Astrocyte of the hippocampus (primary cell): ENCODE measurements at places on chromosomes 2 and 18.

GRCh38 chr2:215535125-215535668 lies 99.3 kb upstream of the FN1 start:
- no peak for DNase-seq

GRCh38 chr18:48947092-48947491 lies 3.7 kb downstream of the SMAD7 start:
- no peak for DNase-seq

DNA sequence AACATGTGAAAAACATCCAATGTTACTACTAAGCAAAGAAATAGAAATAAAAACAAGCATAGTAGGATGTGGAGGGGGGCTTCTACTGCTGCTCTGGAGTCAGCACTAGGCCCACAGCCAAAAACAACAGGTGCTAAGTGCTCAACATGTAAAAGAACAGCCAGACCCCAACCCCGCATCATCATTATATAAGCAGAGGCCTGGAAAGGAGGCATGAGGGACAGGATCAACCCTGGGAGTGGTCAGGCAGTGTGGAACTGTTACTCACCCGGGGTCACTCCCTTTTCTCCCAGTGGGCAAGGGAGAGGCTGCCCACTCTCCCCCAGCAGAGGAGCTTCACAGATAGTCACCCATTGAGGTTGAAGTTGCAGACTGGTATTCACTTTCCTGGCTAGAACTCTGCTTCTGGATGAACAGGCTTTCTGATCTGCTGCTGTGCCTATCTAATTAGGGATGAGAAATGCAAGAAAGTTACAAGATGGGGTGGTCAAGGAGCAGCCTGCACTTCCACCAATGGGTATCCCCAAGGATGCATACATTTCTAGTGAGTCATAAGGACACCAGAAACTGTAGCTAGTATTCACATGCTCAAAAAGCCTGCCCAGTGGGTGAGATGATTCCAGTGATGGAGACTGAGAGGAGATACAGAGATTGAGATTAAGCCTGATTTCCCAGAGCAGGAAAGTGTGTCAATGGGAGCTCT lies 480.1 kb upstream of the TCF4 start:
- peak; percentile 53 for DNase-seq

DNA sequence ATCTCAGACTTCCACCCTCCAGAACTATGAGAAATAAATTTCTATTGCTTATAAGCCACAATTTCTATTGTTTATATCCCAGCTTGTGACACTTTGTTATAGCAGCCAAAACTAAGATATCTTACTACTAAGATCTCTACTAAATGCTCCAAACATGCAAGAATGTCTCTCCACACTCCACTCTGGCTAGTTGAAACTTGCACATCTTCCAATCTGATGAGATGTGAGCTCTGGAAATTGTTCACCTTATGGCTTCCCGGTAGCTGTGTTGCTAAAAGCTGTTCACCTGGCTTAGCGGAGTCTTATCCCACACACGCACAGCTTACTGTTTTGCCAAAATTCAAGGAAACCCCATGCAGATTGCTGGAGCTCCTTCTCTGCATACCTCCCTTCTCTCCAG lies 43.9 kb downstream of the PKDCC start:
- no peak for DNase-seq

DNA sequence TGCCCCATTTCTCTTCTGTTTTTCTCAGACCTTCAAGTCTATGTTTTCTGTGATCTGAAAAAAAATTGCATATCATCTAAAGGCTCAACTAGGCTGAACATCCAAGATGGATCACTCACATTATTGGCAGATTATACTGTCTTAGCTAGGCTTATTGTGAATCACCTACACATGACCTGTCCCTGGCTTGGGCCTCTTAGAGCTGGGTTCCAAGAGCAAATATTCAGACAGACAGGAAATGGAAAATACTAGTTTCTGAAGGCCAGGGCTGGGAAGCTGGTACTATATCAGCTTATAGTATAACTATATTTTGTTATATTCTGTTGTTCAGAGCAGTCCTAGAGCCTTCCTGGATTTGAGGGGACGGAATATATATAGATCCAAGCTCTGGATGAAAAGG lies 90.3 kb downstream of the PIK3C3 start:
- DNase-seq: no peak

- DNase-seq: no peak
These were observed 7.7 kb upstream of the GPC1 start for GRCh38 chr2:240427729-240428128.

- DNase-seq: no peak
These were observed 652.0 kb downstream of the PLCL1 start for GRCh38 chr2:198456418-198456817.

GRCh38 chr2:82875858-82876257 lies 1583.2 kb downstream of the SUCLG1 start:
- no peak for DNase-seq

DNA sequence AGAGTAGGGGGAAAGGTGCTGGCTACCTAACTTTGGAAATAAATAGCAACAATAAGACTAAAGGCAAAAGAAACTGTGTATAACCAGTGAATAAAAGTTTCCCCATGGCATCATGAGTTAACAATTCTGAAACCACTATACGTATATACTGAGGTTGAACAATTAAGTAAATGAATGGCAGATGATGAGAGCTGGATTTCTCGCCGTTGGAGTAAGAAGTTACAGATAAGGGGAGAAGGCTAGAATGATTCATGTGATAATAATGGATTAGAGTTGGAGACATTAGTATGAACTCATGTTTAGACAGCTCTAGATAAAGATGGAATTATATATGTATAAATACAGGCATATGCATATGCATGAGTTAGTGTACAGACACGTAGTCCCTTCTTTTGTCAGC lies 152.7 kb downstream of the UBR3 start:
- DNase-seq: no peak

- DNase-seq: no peak
These were observed 114.3 kb upstream of the PPP1CB start for GRCh38 chr2:28637066-28638047.

GRCh38 chr2:219228911-219229304 lies 528 bp downstream of the ATG9A start:
- no peak for DNase-seq

DNA sequence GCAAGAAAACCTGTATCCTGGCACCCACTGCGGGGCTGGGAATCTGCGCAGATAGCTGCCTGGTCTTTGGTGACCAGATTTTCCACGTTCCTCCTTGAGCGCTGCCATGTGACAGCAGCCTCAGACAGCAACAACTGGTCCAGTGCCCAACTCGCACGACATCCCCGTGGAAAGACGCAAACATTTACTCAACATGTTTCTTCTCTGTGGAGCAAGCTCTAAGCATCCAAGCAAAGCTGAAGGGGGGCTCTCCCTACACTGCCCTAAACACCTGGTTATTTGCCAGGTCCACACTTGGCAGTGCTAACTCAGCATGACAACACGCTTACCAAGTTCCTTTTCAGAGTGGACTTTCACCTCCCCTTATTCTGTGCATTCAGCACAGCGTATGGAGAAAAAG lies 11.3 kb downstream of the ZNF516 start:
- DNase-seq: no peak

DNA sequence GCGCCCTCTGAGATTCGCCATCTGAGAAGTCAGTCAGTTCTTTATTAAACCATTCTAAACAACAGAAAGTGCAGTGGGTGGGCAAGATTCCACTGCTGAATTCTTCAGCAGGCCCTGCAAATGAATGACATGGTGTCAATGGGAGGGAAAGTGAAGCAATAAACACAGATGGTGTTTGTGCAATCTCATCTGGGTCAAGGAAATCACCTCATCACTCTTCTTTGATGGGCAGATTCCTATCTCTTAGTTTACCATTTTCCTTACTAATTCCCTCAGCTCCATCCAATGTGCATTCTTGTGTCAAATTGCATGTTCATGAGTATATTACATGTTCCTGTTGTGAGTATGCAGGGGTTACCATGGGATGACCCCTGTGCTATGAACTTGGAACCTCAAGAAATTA lies 100.7 kb upstream of the CYP1B1 start:
- DNase-seq: no peak

- no peak for DNase-seq
These were observed 173.0 kb upstream of the STK17B start for GRCh38 chr2:196344397-196344796.

GRCh38 chr2:179758636-179759035 lies 102.8 kb downstream of the ZNF385B start:
- no peak for DNase-seq

DNA sequence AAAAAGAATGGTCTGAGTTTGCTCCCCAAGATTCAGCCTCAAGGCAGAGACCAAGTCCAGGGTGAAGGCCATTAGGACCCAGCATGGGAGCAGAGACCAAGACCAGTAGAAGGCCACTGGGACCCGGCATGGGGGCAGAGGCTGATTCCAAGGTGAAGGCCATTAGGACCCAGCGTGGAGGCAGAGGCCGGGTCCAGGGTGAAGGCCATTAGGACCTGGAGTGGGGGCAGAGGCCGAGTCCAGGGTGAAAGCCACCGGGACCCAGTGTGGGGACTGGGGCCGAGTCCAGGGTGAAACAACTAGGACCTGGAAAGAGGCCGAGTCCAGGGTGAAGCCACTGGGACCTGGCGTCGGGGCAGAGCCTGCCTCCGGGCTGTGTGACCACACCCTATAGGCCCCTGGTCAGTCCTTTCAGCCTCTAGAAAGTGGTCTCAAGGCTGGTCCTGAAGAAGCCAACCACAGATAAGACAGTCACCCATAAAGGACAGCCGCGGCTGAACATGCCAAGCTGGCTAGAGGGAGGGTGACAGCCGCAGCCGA lies 113.8 kb upstream of the SALL3 start:
- no peak for DNase-seq

DNA sequence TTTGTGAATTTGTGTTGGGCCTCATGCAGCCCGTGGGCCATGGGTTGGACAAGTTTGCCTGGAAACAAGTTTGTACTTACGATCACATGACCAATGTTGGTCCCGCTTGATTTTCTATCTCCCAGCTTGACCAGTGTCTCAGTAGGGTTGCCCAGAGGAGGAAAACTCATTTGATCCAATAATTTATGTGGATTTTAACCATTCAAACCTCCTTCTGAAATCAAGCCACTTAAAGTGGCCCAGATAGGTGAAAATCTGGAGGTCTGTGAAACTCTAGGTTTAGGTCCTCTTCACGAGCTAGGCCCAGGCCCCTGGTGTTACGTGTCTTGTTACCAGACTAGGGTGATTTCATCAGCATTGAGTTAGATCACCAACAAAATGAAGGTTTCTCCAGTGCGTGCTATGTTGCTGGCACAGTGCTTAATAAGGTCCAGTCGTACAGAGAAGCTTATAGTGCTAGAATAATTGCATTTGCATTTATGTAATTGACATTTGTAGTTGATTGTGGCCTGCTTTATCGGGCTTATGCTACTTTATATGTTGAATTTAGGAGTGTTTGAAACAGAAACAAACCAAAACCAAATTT lies 4.4 kb downstream of the ACTR2 start:
- peak; percentile 45 for DNase-seq

GRCh38 chr2:67790622-67791021 lies 272.2 kb downstream of the C1D start:
- peak; percentile 70 for DNase-seq

DNA sequence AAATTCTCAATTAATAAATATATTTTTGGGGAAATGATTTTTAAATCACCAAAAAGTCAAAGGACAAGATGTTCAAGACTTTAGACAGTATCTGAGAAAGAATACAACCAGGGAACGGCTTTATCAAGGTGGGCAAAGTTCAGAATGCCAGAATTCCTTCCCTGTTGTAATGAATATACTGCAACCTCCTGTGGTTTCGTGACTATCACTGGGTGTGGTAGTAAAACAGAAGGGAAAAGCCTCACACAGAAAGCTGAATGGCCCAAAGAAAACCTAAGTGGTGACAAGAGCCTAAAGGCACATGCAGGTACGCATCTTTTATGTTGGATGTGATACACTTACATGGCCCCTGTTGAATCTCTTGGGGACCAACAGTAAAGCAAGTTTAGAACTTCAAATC lies 37.1 kb downstream of the MBD2 start:
- DNase-seq: no peak

- DNase-seq: peak; percentile 14
These were observed 49.5 kb upstream of the DTNA start for GRCh38 chr18:34660572-34660971.

- DNase-seq: no peak
These were observed 56.5 kb downstream of the PLA2R1 start for GRCh38 chr2:160005908-160006307.

DNA sequence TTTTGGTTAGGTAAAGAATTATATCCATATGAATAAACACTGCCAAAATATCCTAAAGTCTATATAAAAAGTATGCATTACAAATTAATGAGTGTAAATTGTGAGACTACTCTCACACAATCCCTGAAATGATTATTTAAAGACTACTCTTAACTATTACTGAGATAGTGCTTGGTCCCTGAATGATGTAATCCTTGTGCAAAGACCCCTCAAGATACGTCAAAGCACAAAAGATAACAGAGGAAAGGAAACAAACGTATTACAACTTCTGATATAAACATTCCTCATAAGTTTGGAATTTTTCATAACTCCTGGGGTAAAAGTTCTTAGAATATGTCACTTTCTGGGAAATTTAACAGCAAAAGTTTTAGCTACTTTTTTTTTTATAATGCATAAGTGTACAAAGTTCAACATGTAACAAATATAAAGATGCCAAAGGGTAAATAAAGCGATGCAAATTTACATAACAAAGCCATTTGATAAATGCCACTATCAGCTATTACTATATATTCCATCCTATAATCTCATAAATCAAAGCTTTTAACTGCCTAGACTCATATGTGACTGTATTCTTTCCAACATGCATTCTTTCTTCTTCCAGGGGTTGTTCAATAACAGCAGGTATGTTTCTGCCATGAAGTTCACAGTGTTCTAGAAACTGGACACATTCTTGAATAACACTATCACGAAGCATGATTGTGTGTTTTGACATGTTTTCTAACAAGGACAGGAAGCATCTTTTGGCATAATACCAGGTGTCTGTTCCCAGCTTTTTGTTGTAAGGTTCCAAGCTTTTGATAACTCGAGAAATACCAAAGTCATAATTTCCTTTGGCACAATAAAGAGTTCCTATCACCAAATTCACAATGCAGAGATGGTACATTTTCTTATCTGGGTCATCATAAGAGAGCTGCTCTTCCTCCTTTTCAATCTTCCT lies 158.0 kb downstream of the AGPS start:
- no peak for DNase-seq

GRCh38 chr2:68653034-68653433 lies 9.7 kb downstream of the PROKR1 start:
- DNase-seq: no peak

GRCh38 chr18:13300029-13300428 lies 81.5 kb downstream of the LDLRAD4 start:
- DNase-seq: no peak

GRCh38 chr2:42934580-42935186 lies 142.3 kb upstream of the HAAO start:
- no peak for DNase-seq

DNA sequence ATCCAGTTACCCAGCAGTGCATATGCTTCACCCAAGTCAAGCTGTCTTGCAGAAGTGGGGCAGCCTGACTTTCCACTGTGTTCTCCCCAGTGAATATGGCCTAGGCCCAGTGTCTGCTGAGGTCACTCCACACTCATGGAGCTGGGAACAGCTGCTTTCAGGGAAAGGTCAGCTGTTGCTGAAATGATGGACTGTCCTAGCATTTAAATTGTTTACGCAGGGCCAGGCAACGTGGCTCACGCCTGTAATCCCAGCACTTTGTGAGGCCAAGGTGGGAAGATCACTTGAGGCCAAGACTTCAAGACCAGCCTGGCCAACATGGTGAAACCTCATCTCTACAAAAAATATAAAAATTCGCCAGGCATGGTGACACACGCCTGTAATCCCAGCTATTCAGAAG lies 86.5 kb downstream of the LIPG start:
- no peak for DNase-seq

GRCh38 chr2:33498291-33498956 lies 22.0 kb downstream of the RASGRP3 start:
- DNase-seq: peak; percentile 16

GRCh38 chr18:74255131-74255616 lies 36.6 kb downstream of the CYB5A start:
- peak; percentile 55 for DNase-seq
